ENCODE measurements at places on chromosomes 2 and 18.

- no peak for DNase-seq
These were observed 335.1 kb downstream of the SETBP1 start for GRCh38 chr18:45015788-45016128.

DNA sequence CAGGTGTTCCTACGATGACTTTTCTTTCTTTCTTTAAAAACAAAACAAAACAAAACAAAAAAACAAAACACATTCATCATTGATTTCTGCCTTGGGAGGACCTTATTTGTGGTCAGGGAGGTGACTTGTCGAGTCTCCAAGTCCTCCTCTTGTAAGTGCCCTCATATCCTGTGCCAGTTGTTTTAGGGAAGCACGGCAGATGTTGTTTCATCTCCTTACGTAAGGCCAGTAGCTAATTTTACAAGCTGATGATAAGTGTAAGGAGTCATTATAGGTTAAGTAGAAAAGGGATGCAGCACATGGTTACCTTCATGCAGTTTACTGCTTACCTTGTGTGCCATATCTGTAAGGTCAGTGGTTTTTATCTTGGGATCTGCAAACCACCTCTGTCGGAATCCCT is 52.2 kb downstream of the MRPS9 start:
- DNase-seq = no peak

- no peak for DNase-seq
These were observed 256.5 kb downstream of the GBX2 start for GRCh38 chr2:235911633-235912233.

GRCh38 chr2:32235315-32235714 is 29.4 kb downstream of the NLRC4 start:
- no peak for DNase-seq

- no peak for DNase-seq
These were observed 118.9 kb upstream of the FOSL2 start for GRCh38 chr2:28273751-28274150.
